ENCODE measurements at places on chromosomes 2 and 18.
A peak's percentile ranks its signal among the peaks of the same experiment; 100 is the strongest.

- peak; percentile 64 for DNase-seq
Measured at GRCh38 chr18:67932271-67932670, 415.8 kb upstream of the DSEL start.

DNA sequence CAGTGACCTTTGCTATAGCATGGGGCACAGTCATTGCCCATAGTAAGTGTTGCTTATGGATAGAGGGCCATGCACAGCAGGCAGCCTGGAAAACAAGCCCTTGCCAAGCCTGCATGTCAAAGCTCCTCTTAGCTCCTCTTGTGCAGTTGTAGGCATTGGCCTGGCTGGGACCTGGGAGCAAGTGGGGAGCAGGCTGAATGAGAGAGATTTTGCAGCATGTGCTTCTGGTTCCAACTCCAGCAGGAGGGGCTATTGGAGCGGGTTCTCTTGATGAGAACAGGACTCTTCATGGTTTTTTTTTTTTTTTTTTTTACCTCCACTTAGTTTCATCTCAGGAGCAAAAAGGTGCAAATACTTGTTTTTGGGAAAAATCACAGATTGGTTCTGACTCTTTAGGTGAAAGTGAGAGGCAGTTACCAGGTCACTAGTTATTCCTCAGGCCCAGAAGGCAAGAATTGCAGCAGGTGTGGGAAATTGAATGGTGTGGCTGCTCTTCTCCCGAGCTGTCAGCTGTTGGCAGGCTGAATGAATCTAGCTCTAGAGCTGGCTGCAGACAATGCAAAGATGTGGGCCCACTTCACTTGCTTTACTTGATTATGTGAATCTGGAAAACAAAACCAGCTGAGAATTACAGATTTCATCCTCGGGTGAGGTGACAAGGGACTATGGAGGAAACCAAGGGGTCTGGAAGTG, 95.9 kb downstream of the MAP4K4 start:
- DNase-seq = peak; percentile 81

DNA sequence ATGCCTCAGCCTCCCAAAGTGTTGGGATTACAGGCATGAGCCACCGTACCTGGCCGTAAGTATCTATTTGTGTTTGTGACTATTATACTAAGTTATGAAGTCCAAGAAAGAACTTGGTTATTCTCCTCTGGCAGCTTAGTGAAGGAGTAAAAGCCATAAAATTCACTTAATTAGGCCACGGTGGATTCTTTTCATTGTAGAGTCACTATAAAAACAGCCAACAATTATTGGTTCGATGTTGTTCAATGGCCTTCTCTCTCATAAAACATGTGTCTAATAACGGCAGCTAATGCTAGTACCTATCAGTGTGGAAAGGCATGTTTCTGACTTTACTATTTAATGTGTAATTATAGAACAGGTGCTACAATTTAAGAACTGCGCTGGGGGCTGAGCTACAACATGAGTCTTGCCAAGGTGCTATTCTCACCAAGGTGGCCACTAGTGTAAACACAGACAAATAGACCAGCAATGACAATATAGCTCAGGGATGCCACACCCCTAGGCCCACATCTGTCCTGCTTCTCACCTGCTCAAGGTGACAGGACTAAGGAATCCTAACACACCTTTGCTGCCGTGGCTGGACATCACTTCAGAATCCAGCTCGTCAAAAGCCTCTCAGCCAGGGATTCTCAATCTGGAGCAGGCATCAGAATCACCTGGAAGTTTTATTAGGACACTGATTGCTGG, 17.2 kb downstream of the ATP8B1 start:
- DNase-seq = no peak

DNA sequence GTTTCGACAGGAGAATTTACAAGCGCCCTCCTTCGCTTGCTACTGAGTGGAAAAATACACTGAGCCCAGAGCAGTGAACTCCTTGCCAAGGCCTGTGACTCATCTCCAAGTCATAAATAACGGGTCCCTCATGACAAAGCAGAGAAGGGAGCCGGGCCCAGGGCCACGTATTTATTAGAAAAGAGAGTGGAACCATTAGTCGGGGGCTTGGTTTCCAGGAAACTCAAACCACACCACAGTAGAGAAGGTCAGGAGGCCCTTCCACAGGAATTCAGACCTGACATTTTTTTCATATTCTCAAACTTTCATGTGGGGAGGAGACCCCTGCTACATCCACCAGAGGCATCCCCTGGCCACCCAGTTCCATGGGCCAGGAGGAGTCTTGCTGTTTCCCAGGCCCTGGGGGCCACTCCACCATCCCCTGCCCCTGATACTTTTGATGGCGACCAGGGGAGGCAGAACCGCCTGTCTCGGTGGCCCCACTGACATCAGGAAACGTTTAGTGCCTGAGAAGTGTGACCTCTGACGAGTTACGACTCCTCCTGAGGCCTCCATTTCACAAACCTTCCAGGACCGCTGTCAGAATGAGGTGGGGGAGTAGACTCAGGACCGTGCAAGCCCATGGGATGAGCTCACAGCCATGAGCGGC, 289.7 kb downstream of the DYSF start:
- DNase-seq = no peak

GRCh38 chr2:202376460-202377206, 506 bp downstream of the BMPR2 start:
- peak; percentile 47 for DNase-seq

DNA sequence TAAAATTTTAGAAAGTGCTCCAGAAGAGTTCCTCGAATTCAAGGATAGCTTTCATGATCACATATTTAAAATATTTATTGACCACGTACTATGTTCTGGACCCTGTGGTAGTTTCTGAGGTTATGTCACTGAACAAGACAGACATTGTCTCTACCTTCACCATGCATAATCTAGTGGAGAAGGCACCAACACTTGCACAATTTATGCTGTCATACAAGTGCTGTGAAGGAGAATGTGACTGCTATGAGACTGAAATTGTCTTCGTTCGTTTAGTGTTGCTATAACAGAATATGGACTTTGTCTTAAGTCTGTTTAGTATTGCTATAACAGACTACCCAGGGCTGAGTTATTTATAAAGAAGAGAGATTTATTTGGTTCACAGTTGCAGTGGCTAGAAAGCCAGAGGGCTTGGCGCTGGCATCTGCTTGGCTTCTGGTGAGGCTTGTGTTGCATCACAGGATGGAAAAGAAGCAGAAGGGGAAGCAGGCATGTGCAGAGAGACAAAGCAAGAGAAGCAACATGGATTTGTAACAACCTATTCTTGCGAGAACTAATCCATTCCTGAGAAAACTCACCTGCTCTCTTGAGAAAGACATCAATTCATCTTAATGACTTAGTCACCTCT, 50.0 kb upstream of the RFX8 start:
- DNase-seq = no peak

- DNase-seq = no peak
Measured at GRCh38 chr2:205041472-205042130, 496.3 kb downstream of the PARD3B start.

DNA sequence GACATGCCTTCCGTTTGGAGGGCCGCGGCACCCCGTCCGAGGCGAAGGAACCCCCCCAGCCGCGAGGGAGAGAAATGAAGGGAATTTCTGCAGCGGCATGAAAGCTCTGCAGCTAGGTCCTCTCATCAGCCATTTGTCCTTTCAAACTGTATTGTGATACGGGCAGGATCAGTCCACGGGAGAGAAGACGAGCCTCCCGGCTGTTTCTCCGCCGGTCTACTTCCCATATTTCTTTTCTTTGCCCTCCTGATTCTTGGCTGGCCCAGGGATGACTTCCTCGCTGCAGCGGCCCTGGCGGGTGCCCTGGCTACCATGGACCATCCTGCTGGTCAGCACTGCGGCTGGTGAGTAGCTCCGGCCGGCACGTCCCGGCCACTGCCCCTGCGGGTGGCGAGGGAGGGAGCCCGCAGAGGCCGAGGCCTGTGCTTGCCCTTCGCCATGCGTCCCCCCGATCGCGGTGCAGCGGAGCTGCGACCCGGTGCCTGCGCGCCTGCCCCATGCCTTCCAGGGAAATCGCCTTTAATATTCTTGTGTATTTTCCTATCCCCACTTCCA, 1.2 kb downstream of the BMPR2 start:
- DNase-seq = no peak

- DNase-seq = no peak
Measured at GRCh38 chr2:119527999-119528398, 3.7 kb upstream of the SCTR start.

GRCh38 chr2:216632952-216633615, at the start of gene IGFBP2:
Gene IGFBP2, plus strand, starts transcription at chr2:216633420. Its CDS starts 104 bp downstream, at chr2:216633524.
- DNase-seq = no peak

GRCh38 chr2:216222650-216223352, 113.7 kb downstream of the XRCC5 start:
- DNase-seq = no peak

Measured in NCI-H1694 treated with DMSO at 0.1 percent for 48 hours (cell line).